Skin of body (tissue), 3 donors: ENCODE measurements at places on chromosomes 16 and 17. TPM values are rescaled to one million over a fixed set of nuclear protein-coding genes. Genes with fewer than 3 reads are reported as not detected.

GRCh38 chr17:37643869-37644268 is 623 bp upstream of the DDX52 start:
- DNase-seq, result no peak

DNA sequence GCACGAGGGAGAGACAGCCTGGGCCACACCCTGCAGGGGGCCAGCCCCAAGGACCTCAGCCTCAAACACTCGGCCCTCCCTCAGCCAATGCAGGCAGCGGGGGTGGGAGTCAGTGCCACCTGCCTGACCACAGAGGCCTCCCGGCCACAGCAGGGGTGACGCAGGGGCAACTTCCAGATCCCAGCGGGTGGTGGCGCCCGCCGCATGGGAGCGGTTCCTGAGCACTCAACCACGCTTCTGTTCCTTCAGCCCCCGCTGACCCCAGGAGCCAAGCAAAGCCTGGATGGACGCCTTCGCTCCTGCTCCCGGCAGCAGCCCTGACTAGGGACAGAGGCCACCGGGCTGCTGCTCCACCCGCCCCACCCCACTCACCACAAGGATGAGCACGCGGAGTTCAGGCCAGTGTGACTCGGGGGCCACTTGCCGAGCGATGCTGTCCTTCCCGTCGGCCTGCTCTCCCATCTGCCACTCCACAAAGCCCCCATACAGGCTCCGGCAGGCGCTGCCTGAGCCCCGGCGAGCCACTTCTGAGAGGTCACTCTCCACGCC is 5.0 kb upstream of the CYBA start:
- DNase-seq, result no peak

The KIF19 gene
- total RNA-seq, result 0.39 TPM

- no peak for DNase-seq
Observed at GRCh38 chr17:3003296-3004149, 59.9 kb downstream of the OR1D5 start.

The KRT27 gene
- total RNA-seq, result 428 TPM

GRCh38 chr17:60971515-60972369 is 294.1 kb downstream of the BCAS3 start:
- DNase-seq, result peak; percentile 10

DNA sequence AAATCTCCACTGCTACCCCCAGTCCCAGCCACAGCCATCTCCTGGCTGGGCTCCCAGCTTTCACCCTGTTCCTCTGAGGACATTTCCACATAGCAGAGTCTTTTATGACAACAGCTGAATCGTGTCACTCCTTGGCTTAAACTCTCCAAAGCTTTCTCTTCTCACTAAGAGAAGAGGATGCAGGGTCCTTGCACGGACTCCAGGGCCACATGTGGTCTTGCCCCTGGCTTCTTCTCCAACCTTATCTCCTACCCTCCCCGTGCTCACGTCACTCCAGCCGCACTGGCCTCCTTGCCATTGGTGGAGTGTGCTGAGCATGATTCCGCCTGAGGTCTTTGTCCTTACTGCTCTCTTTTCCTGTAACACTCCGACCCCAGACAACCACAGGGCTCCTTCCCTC is 39.9 kb upstream of the CCDC182 start:
- no peak for DNase-seq

The GALR2 gene
- total RNA-seq, result not detected

- DNase-seq, result peak; percentile 12
Observed at GRCh38 chr16:71412270-71413160, 29.3 kb downstream of the TLE7 start.
